Stimulated activated CD8-positive, alpha-beta memory T cell treated with anti-CD3 and anti-CD28 coated beads, Interleukin-2, amount 100 ng/mL, for 48 hours (primary cell): ENCODE measurements at places on chromosomes 11 and 22.

DNA sequence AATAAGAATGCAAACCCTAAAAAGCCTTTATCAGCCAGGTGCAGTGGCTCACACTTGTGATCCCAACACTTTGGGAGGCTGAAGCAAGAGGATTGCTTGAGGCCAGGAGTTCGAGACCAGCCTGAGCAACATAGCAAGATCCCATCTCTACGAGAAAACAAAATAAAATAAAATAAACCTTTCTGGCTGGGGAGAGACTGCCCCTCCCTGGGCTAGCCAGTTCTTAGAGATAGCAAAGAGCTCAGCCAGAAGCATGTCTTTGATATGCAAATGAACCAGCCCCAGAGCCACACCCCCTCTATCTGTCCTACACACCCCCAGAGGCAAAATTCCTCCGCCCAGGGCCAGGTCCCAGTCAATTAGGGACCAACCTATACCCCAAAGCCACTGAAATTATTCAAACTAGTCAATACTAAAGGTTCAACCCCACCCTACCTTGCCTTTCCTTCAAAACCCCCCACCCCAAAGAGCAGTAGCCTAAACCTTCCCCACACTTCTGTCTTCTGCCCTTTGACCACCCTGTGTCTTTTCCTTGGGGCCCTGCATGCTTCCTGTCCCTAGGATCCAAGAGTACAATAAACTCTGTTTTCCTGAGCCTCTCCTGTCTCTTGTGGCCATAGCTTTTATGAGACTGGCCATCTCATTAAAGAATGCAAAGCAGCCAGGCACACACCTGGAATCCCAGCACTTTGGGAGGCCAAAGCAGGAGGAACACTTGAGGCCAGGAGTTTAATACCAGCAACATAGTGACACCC lies 37.3 kb upstream of the CXCR5 start:
- DNase-seq: no peak

DNA sequence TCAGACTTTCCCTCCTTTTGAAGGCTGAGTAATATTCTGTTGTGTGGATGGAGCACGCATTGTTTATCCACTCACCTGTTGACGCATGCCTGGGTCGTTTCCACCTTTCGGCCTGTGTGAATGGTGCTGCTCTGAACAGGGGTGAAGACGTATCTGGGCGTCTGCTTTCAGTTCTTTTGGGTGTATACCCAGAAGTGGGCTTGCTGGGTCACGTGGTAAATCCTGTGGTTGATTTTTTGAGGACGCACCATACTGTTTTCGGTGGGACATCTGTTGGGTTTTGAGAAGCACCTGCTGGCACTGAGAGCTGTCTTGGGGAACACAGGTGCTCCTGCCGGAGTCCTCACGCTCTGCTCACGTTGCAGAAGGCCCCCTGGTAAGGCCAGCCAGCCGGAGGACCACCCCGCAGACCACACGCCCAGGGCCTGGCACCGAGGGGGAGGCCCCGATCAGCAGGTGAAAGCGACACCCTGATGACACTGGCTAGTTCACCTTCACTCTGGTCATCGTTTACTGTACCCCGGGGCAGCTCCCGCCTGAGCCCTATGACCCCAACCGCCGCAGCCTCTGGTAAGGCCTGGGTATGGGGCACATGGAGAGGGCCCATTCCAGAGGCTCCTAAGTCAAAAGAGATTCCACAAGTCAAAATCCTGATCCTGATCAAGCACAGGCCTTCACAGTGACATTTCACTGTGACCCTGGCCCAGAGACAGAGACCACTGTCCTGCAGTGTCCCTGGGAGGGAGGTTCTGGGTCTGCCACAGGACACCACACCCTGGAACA lies 54.5 kb upstream of the PRODH start:
- no peak for DNase-seq

DNA sequence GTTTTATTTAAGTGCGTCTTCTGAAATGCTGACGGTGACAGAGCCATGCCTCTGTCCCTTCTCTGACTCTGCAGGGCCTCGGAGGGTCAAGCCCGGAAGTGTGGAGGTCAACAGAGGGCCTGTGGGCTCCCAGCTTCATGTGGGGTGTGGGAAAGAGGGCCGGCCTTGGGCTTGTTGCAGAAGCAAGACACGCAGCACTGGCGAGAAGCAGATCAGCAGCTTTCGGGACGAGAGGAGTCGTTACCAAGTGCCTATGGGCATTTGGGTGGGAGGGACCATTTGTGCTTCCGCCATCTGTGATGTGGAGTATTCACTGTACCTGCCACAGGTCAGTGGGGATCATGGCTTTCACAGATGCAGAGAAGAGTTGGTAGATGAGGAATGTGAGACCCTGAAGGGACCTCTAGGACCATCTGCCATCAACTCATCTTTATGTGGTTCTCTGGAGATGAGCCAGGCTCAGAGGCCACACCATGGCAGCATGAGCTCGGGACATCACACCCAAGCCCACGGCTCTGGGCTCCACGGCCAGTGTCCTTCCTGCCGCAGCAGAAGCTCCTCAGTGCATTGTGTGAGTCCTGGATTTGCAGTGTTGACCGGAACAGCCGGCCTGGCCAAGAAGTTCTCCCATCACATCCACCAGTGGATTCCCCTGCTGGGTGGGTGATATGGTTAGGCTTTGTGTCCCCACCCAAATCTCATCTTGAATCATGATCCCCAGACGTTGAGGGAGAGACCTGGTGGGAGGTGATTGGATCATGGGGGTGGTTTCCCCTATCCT lies 590.7 kb downstream of the TBC1D22A start:
- no peak for DNase-seq

GRCh38 chr22:42769574-42770447 lies 49.1 kb upstream of the A4GALT start:
- no peak for DNase-seq
